ENCODE measurements at places on chromosomes 12 and 14. TPM values are rescaled to one million over a fixed set of nuclear protein-coding genes. Genes with fewer than 3 reads are reported as not detected.

GRCh38 chr14:94079891-94080620 is 946 bp downstream of the DDX24 start:
- H3K4me1 ChIP-seq, result peaks cover 6% of the 10 kb centered on the region
- DNase-seq, result peak; percentile 51
- H3K36me3 ChIP-seq, result peaks cover 41% of the 10 kb centered on the region
- no peaks in the 10 kb centered on the region for H3K27me3 ChIP-seq
- peak overlapping the region; percentile 86 for H3K27ac ChIP-seq

- H3K27ac ChIP-seq, result no peak overlapping the region
- H3K27me3 ChIP-seq, result no peaks in the 10 kb centered on the region
- no peaks in the 10 kb centered on the region for H3K4me1 ChIP-seq
- no peak overlapping the region for H3K4me3 ChIP-seq
- no peak for DNase-seq
These were observed 183.5 kb downstream of the TTC8 start for GRCh38 chr14:89007906-89008305.

DNA sequence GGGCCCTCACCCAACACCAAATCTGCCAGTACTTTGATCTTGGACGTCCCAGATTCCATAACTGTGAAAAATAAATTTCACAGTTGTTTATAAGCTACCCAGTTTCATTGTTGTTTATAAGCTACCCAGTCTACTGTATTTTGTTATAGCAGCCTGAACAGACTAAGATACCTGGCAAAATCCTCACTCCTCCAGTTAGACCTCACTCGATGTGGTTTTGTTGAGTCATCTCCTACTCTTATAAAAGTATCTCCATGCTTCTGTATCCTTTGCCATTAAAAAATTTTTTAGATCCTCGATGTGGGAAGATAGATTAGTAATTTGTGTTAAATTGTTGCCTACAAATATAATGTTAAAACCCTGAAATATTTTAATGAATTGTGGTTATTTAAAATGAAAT is 16.0 kb downstream of the TXNDC16 start:
- H3K4me1 ChIP-seq, result peaks cover 3% of the 10 kb centered on the region
- H3K4me3 ChIP-seq, result no peak overlapping the region
- H3K27ac ChIP-seq, result no peak overlapping the region

Gene MYBPC1
- total RNA-seq, result not detected

DNA sequence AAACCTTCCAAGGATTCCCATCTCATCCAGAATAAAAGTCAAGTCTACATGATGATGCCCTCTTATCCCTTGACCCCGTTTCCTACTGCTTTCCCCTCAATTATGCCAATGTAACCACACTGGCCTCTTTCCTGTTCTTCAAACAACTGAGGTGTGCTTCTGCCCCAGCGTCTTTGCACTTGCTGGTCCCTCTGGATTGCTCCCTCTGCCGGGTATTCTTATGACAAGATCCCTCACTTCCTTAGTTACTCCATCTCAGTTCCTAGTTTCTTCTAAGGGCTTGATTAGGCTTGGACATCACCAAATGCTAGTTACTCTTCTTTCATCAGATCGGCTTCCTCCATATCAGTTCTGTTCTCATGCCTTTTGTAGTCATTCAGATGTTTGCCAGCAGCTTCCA is 32.7 kb upstream of the PELI2 start:
- H3K4me3 ChIP-seq, result no peak overlapping the region
- H3K27me3 ChIP-seq, result no peaks in the 10 kb centered on the region
- no peak for DNase-seq
- H3K27ac ChIP-seq, result no peak overlapping the region
- no peaks in the 10 kb centered on the region for H3K4me1 ChIP-seq
- H3K36me3 ChIP-seq, result no peaks in the 10 kb centered on the region

- H3K27me3 ChIP-seq, result no peaks in the 10 kb centered on the region
- no peak for DNase-seq
- H3K4me3 ChIP-seq, result no peak overlapping the region
- no peaks in the 10 kb centered on the region for H3K36me3 ChIP-seq
These were observed 8.0 kb downstream of the KLHL33 start for GRCh38 chr14:20428010-20428365.

Gene LRP1-AS
- 1.1 TPM for total RNA-seq

DNA sequence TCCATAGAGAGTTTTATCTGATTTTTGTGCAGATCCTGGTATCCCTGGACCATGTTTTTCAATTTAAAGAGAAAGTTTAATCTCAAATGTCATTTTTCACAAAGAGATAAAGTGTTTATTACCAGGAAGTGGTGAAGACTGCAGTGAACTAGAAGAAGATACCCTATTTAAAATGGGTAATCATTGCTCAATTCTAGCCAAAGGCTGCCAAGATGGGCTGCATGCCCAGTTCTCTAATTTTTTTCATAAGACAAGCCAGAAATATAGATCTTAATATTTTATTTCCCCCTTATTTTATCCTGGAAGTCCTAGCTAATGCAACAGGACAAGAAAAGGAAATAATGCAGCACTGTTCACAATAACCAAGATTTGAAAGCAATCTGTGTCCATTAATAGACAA is 343.5 kb downstream of the PCNX1 start:
- no peaks in the 10 kb centered on the region for H3K27me3 ChIP-seq
- H3K4me3 ChIP-seq, result no peak overlapping the region
- no peaks in the 10 kb centered on the region for H3K4me1 ChIP-seq
- no peaks in the 10 kb centered on the region for H3K36me3 ChIP-seq
- no peak overlapping the region for H3K27ac ChIP-seq
- DNase-seq, result no peak

Gene HHIPL1
- total RNA-seq, result not detected

GRCh38 chr12:110931315-110931728 is 10.9 kb upstream of the MYL2 start:
- no peaks in the 10 kb centered on the region for H3K27me3 ChIP-seq
- DNase-seq, result no peak
- H3K36me3 ChIP-seq, result no peaks in the 10 kb centered on the region
- H3K27ac ChIP-seq, result no peak overlapping the region
- no peaks in the 10 kb centered on the region for H3K4me1 ChIP-seq
- H3K4me3 ChIP-seq, result no peak overlapping the region

DNA sequence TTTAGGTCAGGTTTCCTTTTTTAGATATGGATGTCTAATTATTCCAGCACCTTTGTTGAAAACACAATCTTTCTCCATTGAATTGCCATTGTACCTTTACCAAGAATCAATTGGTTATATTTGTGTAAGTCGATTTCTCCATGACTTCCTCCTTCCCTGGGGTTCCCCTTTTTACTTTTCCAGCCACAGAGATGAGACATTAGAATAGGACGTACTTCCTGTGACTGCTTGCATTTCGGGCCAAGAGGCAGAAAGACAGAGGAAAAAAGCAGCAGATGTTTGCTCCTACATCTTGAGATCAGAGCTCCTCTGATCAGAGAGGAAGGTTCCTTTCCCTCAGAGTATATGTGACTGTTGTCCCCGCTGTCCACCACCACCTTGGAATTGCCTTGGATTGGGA is 453.7 kb upstream of the RGS6 start:
- H3K4me3 ChIP-seq, result no peak overlapping the region
- no peak for DNase-seq
- no peak overlapping the region for H3K27ac ChIP-seq
- H3K4me1 ChIP-seq, result peaks cover 15% of the 10 kb centered on the region
- H3K27me3 ChIP-seq, result no peaks in the 10 kb centered on the region

DNA sequence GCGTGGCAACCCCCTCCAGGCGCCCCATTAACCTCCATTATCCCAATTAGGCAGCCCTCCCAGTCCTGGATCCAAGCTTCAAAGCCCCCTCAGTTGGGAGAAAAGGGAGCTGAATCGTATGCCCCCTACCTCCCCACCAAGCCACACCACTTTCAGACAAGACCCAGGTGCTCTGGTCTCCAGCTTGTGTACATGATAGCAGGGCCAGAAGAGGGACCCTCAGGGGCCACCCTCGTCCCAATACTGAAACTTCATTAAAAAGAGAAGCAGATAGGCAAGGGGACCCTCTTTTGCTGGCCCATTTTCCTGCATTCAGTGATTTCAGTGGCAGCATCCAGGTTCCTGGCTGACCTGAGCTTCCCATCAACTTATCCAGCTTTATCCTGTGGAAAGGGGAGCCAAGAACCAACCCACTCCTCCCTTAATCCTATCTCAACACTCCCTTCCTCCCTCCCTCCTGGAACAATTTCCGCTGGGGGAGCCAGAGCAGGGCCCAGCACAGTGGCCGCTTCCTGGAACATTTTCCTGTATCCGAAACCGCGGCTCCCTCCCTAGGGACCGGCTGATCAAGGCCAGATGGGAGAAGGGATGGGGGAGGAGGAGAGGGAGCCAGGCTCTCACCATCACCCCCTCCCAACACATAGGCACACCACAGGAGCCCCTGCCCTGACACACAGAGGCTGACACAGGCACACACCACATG is 9.5 kb upstream of the SP7 start:
- peak overlapping the region; percentile 72 for H3K4me3 ChIP-seq
- H3K4me1 ChIP-seq, result peaks cover 9% of the 10 kb centered on the region
- H3K36me3 ChIP-seq, result no peaks in the 10 kb centered on the region
- H3K27ac ChIP-seq, result no peak overlapping the region
- peak; percentile 66 for DNase-seq

DNA sequence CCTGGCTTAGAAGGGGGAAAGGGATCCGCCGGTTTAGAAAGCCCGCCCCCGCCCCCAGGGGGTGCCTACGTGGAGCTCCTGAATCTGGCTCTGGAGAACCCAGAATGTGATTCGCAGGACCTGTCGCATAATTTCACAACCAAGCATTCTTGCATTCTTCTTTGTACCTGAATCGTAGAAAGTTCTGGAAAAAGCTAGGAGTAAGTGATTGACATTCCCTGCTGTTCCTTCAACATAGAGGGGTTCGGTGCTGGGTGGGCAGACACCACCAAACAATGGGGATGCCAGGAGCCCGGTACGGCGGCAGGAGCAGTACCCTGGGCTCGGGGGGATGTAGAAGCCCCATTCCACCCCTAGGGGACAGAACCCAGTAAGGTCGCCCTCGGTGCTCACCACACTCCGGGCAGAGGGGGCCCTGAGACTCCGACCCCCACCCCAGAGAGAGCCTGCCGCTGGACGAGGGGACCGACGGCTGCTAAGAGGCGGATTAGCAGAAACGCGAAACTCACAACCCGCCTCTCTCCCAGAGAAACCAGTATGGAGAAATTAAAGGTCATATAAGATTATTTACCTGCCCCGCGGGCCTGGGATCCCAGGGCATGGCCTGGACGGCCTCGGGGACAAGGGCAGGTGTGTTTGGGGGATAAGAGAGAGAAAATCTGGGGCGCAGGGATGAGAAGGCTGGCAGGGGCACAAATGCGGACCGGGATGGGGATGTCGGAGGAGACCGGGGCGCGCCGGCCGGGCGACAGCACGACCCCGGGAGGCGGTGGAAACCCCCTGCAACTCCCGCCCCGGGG is 520 bp downstream of the CSRP2 start:
- H3K27ac ChIP-seq, result peak overlapping the region; percentile 97
- H3K27me3 ChIP-seq, result no peaks in the 10 kb centered on the region
- peaks cover 11% of the 10 kb centered on the region for H3K4me1 ChIP-seq
- DNase-seq, result peak; percentile 60
- H3K36me3 ChIP-seq, result no peaks in the 10 kb centered on the region
- peak overlapping the region; percentile 78 for H3K4me3 ChIP-seq

- no peak for DNase-seq
- no peaks in the 10 kb centered on the region for H3K4me1 ChIP-seq
- H3K36me3 ChIP-seq, result no peaks in the 10 kb centered on the region
- H3K27ac ChIP-seq, result no peak overlapping the region
- no peak overlapping the region for H3K4me3 ChIP-seq
These were observed 16.5 kb downstream of the CCER1 start for GRCh38 chr12:90938451-90938850.

- H3K4me3 ChIP-seq, result no peak overlapping the region
- no peaks in the 10 kb centered on the region for H3K36me3 ChIP-seq
- H3K27me3 ChIP-seq, result no peaks in the 10 kb centered on the region
- H3K4me1 ChIP-seq, result no peaks in the 10 kb centered on the region
- DNase-seq, result no peak
- H3K27ac ChIP-seq, result no peak overlapping the region
These were observed 174.5 kb downstream of the ETNK1 start for GRCh38 chr12:22799503-22799902.

Gene INSM2
- 0.38 TPM for total RNA-seq

Gene STAC3
- total RNA-seq, result 1,199 TPM

Data from SJCRH30 (cell line).